ENCODE measurements at places on chromosomes 2 and 18.

DNA sequence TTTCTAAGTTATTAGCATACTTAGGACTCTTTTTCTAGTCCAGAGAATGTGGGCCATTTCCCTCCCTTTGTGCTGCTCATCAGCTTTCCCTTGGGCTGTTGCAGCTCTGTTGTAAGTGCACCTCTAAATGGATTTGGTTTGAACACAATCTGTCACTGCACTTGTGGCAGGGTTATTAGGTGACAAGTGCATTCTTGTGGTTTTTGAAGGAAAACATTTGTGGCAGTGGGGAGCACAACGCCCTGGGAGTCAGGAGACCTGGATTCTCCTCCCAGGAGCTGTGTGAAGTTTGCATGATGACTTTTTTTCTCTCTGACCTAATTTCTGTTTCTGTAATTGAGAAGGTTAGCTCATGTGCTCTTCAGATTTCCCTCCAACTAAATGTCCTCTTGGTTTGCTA is 630.9 kb upstream of the FAM98A start:
- DNase-seq = no peak

DNA sequence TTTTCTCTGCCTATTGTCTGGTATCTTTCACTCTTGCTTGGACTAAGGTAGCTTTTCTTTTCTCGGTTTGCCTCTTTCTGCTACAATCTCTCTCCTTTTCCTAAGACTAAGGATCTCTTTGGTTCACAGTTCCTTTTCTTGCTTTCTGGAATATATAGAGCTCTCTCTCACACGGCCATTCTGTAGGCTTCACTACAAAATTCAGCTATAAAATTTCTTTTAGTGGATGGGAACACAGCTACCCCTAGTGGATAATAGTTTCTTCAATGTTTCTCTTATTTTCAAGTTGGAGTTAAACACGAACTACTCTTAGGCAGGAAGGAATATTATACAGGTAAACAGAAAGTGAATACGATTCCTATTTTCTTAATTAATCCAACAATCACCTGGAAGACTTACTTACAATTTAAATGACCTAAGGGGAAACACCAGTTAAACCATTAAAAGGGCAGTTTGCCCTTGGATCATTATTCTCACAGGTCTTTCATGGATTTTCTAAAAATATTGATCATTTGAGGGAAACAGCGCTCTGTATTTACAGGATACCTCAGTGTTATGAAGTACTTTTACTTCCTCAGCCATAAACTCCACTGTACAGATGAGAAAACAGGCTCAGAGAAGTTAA is 140.5 kb downstream of the LRP2 start:
- no peak for DNase-seq

- no peak for DNase-seq
Observed at GRCh38 chr2:91839904-91840868, 3031.0 kb upstream of the TEKT4 start.

GRCh38 chr2:149205143-149205542 is 125.2 kb upstream of the LYPD6 start:
- DNase-seq = no peak

- DNase-seq = no peak
Observed at GRCh38 chr2:227411320-227411989, 23.7 kb upstream of the SCYGR1 start.

DNA sequence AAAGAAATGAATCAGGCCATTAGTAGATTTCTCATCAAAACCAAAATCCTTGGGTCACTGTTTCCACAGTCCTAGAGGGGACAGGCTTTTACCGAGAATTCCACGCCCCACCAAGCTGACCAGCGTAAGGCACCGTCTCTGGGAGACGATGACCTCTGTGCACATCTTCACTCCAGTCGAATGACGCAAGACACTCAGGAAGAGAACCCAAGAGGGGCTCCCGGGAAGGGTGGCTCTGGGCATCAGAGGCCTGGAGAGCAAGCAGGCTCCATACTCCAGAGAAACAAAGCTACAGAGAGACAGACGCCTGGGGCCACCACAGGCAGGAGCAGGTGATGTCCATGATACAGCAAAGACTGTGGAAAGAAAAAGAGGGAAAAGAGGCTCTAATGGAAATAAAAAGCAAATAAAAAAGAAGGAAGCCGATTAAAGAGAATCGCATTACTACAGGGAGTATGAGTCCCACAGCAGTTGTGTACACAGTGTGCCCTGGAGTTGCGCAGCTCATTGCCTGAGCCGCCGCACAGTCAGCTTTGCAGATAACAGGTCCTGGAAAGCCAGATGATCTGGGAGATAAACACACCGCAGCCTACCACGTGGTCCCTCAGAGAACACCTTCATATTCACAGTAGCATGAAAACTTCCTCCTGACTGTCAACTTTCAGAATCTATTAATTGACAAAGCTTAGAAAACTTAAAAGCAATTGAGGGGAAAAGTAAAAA is 572.7 kb upstream of the SALL3 start:
- DNase-seq = no peak

DNA sequence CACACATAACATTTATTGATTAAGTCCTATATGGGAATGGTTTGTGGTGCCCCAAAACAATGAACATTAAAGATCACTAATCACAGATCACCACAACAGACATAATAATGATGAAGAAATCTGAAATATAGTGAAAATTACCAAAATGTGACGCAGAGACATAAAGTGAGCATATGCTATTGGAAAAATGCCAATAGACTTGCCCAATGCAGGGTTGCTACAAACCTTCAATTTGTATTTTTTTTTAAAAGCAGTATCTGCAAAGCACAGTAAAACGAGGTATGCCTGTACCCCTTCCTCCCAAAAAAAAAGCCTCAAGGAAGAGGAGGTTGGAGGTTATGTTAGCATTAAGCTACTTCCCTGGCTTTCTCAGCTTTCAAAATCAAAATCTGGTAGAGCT is 131.1 kb downstream of the RBMS1 start:
- DNase-seq = no peak

DNA sequence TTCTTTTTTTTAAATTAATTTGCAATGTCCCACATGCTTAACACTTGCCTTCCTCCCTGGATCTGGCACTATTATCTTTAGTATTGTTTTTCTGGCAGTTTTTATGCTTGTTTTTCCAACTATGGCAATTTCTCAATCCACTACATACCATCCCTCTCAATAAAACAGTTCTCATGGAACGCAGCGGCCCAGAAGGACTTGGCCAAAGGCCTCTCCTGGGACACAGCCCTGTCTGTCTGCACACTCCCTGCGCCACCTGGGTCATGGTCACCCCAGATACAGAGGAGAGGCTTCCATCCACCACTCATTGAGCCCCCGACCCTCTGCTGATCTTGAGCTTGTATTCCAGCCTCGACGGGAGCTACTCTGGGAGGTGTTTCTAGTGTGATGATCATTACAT is 91.2 kb downstream of the TWIST2 start:
- DNase-seq = no peak

DNA sequence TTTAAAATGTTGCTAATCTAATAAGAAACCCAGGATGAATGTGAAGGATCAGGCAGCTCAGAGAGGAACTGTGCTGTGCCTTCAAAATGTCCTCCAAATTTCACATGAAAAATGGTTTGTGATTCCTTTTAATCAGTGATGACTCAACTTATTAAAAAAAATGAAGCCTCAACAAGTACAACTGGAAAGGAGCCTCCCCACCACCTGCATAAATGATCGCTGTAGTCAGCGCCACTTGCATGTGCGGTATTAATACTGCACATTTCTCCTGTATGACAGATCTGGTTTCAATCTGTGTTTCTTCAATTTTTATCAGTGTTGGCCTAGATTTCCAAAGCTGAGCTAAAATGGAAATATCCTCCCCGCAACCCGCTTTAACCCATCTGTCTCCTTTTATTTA is 115.0 kb upstream of the TMEM200C start:
- DNase-seq = no peak

GRCh38 chr2:202104286-202104870 is 31.3 kb downstream of the KIAA2012 start:
- DNase-seq = no peak

GRCh38 chr2:14632133-14632936 is at the start of gene LRATD1:
Gene LRATD1, plus strand, starts transcription at chr2:14632717. Its CDS starts 1,263 bp downstream, at chr2:14633980.
- DNase-seq = no peak

DNA sequence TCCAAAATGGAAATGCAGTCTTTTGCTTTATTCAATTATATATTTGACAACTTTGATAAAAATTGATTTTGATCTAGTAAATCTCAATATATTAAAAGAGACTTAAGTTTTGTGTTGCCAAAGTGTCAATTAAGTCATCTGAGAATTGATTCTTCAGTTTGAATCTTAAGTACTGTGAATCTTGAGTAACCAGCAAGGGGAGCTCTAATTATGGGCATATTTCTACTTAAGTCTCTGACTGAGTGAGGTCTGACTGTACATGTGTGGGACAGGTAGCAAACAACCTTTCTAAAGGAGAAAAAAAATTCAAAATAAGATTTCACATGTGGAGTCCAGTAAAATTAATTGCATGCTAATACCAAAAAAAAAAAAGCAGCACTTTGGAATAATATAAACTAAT is 503.7 kb upstream of the SLC8A1 start:
- DNase-seq = no peak

GRCh38 chr2:105087273-105087672 is 49.4 kb downstream of the MRPS9 start:
- DNase-seq = no peak

DNA sequence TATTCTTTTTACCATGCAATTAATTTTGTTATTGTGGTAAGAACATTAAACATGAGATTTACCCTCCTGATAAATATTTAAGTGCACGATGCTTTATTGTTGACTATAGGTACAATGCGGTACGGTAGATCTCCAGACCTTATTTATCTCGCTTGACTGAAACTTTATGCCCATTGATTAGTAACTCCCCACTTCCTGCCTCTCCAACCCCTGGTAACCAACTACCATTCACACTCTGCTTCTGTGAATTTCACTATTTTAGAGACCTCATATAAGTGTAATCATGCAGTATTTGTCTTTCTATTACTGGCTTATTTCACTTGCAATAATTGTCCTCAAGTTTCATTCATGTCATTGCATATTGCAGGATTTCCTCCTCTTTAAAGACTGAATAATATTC is 195.7 kb upstream of the ID2 start:
- no peak for DNase-seq

- no peak for DNase-seq
Observed at GRCh38 chr2:42796427-42797248, 4.3 kb upstream of the HAAO start.

DNA sequence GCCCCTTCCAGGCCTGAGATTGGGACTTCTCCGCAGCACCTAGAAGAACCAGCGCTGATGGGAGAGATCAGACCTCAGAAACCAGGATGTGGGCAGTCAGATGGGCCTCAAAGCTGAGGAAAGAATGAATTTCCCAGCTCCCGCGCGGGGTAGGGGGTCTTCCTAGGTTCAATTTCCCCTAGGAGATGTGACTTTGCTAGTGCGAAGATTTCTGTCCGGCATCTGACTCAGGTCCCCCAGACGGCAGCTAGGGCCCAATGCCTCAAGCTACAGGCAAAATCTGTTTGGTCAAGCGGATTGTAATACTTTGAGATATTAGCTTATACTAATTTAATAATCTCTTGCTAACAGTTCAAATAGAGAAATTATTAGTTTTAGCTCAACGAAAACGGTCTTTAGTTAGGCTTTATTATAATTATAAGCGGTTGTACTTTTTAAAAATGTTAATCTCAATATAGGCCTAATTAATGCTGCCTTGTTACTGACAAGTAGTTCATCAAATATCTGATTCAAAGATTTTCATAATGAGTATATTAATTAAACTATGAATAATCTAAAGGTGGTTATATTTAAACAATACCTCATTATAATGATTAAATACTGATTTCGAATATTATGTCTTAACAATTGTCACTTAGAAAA is 5.8 kb downstream of the DLX1 start:
- no peak for DNase-seq

GRCh38 chr2:39741871-39742270 is 37.2 kb downstream of the THUMPD2 start:
- no peak for DNase-seq

GRCh38 chr2:158049129-158049855 is 52.4 kb upstream of the UPP2 start:
- no peak for DNase-seq

DNA sequence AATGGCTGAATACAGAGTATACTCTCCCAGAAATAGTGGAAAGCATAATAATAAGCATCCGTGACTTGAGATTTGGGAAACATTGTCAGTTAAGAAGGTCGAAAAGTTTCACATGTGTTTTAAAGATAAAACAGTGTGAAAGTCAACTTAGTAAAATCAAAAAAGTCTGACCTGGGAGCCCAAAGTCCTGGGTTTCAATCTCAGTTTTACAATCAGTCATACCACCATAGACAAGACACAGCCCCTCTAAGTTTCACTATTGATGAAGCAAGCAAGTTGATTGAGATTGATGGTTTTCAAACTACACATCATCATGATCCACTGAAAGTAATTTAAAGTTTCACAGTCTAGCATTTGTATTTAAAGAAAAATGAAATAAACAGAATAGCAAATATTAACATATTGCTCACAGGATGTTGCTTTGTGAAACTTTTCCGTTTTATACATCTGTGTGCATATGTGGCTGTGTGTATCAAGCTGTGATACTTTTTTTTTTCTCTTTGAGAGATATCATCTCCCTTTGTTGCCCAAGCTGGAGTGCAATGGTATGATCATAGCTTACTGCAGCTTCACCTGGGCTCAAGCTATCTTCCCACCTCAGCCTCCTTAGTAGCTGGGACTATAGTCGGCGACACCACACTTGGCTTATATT is 71.1 kb downstream of the PIK3C3 start:
- no peak for DNase-seq

GRCh38 chr2:207289295-207290018 is 123.7 kb upstream of the KLF7 start:
- DNase-seq = no peak

DNA sequence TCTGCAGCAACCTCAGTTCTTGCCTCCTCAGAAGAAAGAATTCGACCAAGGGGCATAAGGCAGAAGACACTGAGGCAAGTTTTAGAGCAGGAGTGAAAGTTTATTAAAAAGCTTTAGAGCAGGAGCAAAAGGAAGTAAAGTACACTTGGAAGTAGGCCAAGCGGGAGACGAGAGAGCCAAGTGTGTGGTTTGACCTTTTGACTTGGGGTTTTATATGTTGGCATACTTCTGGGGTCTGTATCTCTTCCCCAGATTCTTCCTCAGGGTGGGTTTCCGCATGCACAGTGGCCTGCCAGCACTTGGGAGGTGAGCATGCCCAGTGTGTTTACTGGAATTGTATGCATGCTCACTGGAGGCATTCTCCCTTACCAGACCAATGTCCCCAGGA is 59.3 kb upstream of the ANKRD44 start:
- no peak for DNase-seq

DNA sequence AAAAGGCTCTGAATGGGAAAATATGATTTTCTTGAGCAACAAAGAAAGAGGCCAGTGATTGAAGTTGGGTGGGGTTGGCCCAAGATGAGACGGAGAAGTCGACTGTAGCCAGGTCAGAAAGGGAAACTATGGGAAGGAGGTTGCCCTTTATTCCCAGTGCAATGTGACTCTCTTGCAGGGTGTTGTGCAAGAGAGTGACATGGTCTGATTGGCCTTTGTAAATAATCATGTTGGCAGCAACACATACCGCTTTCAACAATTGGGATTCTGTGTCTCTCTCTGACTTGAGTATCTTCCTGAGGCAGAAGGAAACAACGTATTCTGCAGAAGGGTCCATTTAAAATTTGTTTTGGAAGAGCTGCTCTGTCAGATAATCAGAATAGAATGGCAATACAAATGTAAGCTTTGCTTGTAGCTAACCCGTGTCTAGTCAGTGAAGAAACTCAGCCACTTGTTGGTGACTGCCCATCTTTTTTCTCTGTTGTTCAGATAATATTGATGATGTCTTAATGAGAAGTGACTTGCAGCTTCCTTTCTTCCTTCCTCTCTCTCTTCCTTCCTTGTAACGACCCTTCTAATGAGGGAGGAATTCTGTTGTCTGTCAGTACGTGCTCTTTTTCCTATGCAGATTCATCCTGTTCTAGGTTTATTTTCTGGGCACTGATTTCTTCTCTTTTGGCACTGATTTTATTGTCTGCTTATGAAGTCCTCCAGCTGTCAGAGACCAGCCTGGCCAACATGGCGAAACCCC is 311.0 kb upstream of the FAM98A start:
- DNase-seq = no peak

All from brain pericyte (primary cell).